ENCODE measurements at places on chromosomes 2 and 18. TPM values are rescaled to one million over a fixed set of nuclear protein-coding genes. Genes with fewer than 3 reads are reported as not detected.

GRCh38 chr18:59628995-59629394 lies 68.2 kb downstream of the CCBE1 start:
- no peak for DNase-seq

DNA sequence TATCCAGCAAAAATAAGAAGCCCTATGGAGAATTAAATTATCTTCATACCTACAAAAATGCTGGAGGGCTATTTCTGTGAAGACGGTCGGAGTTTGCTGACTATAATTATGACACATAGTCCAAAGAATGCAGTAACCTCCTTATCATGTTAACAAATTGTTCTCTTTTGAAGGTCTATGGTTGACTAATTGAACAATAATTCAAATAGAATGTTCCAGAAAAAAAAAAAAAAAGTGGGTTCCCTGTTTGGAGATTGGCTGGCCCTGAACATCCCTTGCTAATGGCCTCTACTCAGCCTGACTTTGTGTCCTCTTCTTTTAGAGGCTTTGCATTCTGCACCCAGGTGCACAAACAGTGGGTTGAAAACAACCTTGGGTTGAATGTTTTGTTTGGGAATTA lies 82.8 kb upstream of the CCBE1 start:
- DNase-seq = no peak

GRCh38 chr2:47636596-47637264 lies 146.2 kb upstream of the MSH6 start:
- DNase-seq = no peak

- DNase-seq = no peak
Measured at GRCh38 chr2:240949791-240950705, 43.9 kb downstream of the CROCC2 start.

- DNase-seq = no peak
Measured at GRCh38 chr2:117737846-117738245, 76.6 kb upstream of the DDX18 start.

DNA sequence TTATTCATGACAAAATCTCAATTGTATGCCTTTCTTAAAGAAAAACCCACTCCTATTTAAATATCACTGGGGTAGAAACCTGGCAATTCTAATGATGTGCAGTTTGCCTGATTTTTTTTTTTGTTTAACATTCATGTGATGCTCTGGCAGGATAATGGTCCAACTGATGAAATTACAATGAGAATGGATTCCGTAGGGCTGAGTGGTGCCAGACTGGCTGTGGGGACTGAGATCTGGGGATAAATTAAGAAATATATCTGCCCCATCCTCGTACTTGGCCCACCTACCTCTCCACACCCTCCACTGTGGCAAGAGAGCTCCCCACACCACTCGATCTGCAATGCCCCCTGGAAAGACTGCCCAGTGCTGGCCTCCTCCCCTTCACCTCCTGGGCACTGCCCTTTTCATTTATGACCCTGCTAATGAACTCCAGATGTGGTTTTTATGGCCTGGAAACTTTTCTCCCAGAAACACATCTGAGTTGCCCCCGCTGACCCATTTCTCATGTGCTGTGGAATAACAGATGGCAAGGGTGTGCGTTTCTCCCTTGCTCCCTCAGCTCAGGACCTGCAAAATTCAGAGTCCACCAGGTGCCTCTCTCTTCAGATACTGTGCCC lies 33.0 kb upstream of the RPL37A start:
- no peak for DNase-seq

DNA sequence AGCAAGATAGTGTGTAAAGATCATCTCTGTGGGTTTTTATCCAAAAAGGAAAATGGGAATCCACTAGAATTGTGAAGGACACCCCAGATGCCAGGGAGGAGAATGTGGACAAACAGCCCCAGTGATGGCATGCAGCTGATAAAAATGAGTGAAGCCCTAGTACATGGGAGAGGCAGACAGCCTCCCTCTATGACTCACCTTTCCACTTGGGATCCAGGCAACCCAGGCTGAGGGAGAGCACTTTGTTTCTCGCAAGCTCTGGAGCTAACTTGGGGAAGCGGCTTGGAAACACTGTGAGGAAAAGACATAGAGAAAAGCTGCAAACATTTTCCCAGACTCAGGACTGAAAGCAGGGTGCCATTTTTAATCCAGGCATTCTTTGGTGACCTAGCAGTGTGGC lies 5.3 kb upstream of the FLACC1 start:
- DNase-seq = no peak

GRCh38 chr2:29920130-29920577 lies 1.2 kb downstream of the ALK start:
- DNase-seq = peak; percentile 50

GRCh38 chr18:76476665-76477561 lies 18.1 kb downstream of the ZNF516 start:
- no peak for DNase-seq

DNA sequence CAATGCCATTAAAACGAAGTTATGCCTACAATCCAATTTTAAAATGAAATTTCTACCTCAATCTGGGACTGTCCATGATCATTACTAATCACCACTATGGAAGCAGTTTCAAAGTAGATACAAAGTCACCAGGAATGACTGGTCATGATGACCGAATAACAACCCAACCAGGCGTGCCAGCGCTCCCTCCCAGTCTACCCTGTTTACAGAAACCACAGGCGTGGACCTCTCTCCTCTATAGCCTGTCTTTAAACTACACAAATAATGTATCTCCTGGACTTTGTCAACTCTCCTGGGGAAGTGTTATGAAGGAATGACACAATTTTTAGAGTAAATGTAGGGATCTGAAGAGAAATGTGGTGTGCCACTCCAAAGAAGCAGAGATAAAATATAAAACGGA lies 150.2 kb downstream of the SRBD1 start:
- peak; percentile 33 for DNase-seq

- DNase-seq = no peak
Measured at GRCh38 chr2:190446193-190446592, 38.0 kb downstream of the MFSD6 start.

GRCh38 chr2:62662554-62662953 lies 43.0 kb upstream of the EHBP1 start:
- no peak for DNase-seq

DNA sequence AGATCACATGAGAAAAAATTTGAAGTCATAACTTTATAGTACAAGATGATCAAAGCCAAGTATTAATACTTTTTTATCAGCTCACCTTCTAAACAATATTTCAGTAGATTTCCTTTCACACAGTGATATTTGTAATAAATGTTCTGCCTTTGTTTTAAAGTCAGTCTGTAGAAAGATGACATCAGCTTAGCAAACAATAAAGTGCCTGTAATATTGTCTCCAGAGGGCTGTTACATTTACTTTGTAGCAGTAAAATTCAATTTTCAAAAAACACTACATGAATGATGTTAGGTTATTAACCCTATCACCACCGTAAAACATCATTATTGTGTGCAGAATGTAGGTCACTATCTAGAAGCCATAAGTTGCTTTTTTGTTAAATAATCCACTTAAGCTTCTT lies 49.6 kb downstream of the ZEB2 start:
- DNase-seq = no peak

DNA sequence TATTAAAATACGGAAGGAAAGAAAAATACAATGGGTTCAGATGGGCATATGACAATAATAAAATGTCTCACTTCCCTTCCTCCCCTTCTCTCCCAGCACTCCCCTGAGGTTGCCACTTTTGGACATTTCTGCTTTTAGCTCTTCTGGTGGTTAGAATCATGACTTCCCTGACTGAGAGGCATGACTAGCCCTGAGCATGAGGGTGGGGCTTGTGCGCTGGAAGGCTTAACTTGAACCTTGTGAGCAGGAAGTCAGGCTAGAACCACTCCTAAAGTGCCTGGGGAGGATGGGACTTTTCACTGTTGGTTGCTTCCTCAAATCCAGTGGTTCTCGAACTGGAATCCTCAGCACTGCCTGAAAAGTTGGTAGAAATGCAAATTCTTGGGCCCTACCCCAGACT lies 19.7 kb upstream of the ARHGAP25 start:
- peak; percentile 77 for DNase-seq

- DNase-seq = no peak
Measured at GRCh38 chr2:94876523-94876863, 5.3 kb downstream of the TEKT4 start.

GRCh38 chr2:17263570-17263968 lies 254.7 kb downstream of the RAD51AP2 start:
- DNase-seq = no peak

- DNase-seq = no peak
Measured at GRCh38 chr2:95068256-95068655, 42.7 kb downstream of the MAL start.

DNA sequence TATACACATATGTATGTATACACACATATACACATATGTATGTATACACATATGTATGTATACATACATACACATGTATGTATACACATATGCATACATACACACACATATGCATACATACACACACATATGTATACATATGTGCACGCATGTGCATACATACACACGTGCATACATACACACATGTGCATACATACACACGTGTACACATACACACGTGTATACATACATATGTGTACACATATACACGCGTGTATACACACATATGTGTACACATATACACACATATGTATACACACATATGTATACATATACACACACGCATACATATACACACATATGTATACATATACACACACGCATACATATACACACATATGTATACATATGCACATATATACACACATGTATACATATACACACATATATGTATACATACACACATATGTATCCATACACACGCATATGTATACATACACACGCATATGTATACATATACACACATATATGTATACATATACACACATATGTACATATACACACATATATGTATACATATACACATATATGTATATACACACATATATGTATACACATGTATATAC lies 21.5 kb downstream of the NABP1 start:
- no peak for DNase-seq

DNA sequence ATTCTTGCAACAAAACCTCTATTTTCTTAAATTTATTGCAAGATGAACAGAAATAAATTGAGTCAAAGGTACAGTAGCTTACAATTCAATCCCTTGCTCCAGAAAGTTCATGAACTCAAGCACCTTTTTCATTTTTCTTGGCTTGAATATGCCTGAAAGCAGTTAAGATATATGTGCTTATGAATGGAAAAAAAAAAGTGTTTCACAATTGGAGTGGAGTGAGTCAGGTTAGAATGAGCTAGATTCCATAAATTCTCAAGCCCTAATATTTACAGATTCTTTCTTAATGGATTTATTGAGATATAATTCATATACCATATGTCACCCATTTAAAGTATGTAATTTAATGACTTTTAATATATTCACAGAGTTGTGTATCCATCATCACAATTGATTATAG lies 39.6 kb upstream of the NEMP2 start:
- DNase-seq = no peak

DNA sequence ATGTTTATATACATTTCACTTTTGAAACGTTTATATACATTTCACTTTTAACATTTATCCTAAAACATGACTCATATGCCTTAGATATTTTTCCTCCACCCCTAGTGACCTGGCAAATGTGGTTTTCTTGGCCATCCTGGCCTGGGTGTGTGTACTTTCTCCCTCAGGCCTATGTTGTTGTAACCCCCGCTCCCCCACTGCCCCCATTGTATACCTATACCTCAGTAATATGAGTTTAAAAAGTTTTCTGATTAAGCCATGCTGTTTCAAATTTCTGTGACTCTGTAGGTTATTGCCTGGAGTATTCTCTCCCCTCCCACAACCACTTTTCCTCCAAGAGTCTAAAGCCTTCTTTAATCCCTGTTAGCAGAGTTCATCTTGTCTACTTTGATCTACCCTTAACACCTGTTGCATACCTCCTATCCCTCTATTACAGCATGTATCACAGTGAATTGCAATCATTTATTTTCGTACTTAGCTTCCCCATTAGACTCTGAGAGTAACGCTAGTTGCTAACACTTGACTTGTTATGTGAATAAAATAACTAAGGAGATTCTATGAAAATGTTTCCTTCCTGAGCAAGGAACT lies 67.9 kb downstream of the LCLAT1 start:
- no peak for DNase-seq

- DNase-seq = no peak
Measured at GRCh38 chr2:203797712-203798111, 69.9 kb upstream of the CTLA4 start.

DNA sequence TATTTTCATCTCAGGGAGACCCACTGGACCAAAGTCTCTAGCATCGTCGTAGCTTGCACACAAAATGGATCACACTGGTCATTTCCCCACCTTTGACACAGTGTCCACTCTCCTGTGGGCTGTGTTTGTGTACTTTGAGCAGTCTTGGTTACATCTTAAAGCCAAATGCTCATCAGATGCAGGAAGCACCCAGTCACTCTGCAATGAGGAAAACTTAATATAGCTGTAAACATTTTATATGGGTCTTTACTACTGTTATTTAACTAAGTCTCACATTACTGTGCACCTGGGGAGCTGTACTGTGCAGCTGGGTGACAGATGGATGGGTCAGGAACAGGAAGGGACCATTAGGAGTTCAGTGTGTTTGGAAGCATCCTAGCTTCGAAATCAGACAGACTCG lies 109.0 kb upstream of the CXCR4 start:
- DNase-seq = no peak

DNA sequence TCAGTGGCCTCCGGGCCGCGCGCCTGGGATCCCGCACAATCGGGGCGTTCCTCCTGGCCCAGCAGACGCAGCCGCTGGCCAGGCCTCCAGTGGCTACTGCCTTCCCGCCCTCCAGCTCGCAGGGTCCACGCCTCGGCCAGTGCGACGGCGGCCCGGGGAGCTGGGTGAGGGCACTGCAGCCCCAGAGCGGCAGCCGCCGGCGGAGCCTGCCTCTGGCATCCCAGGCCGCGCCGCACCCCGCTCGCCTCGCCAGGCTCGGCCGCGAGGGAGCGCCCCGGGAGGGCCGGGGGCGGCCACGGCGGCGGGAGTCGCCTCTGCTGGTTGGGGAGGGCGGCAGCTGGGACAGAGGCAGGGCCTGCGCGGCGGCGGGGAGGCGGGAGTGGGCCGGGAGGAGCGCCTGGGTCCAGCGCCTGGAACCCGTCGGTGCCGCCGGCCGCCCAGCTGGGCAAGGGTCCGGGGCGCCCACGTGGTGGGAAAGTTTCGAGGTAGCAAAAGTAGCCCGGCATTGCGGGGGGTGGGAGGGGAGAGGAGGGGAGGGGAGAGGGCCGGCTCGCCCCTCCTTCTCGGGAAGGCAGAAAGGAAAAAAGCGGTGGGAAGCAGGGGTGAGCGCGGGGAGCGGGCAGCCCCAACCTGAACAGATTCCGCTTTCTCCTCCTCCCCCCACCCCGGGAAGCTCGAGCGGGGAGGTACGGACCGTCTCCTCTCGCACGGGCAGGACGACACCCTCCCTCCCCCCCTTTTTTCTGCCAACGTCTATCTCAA lies 1.5 kb upstream of the INHBB start:
- peak; percentile 31 for DNase-seq

- no peak for DNase-seq
Measured at GRCh38 chr18:56009411-56009810, 421.4 kb upstream of the TCF4 start.

GRCh38 chr18:74897971-74898657 lies 300.4 kb downstream of the ZNF407 start:
- no peak for DNase-seq

CHST9 gene
- 0.05 TPM for total RNA-seq

PDE1A gene
- 3.9 TPM for total RNA-seq

SERPINB10 gene
- not detected for total RNA-seq

CFAP210 gene
- total RNA-seq = not detected

MPPE1 gene
- total RNA-seq = 56.7 TPM

NEURL3 gene
- 2.3 TPM for total RNA-seq

SH2D6 gene
- 8.6 TPM for total RNA-seq

MTCL1 gene
- 4.1 TPM for total RNA-seq

CYP27A1 gene
- 31.0 TPM for total RNA-seq

RAMP1 gene
- total RNA-seq = 154 TPM

HOXD4 gene
- total RNA-seq = 5.9 TPM

DSC3 gene
- 0.19 TPM for total RNA-seq

PAX3 gene
- total RNA-seq = not detected

HTR2B gene
- total RNA-seq = 4.1 TPM

LAMA3 gene
- 62.0 TPM for total RNA-seq

PDCD1 gene
- not detected for total RNA-seq

Measured in mucosa of descending colon (tissue), 3 donors.